Suppressor macrophage treated with lipopolysaccharide for 4 hours (primary cell): ENCODE measurements at places on chromosomes 6 and 20.

- no peak for DNase-seq
These were observed 2.2 kb downstream of the SNTA1 start for GRCh38 chr20:33441142-33441955.

- no peak for DNase-seq
These were observed 67.2 kb downstream of the CEBPB start for GRCh38 chr20:50257860-50258259.

DNA sequence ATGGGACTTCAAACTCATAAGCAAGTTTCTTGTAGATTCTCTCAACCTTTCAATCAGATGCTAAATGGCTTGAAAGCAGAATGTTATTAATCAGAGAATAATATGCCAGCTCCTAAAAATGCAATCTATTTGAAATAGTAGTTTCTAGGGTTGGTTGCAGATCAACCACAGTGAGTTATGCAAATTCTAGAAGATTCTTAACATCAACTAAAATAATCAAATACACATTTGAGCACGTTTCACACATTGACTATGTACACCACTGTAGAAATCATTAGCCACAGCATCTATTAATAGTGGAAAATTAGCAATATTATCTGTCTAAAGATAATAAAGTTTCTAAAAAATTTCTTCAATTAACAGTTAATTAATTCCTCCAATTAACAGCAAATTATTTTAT, 141.9 kb upstream of the GJE1 start:
- no peak for DNase-seq

- DNase-seq, result peak; percentile 68
These were observed 697.4 kb downstream of the PTPRT start for GRCh38 chr20:42492290-42492689.

- no peak for DNase-seq
These were observed 22.3 kb upstream of the PDE10A start for GRCh38 chr6:165685302-165685701.

- peak; percentile 38 for DNase-seq
These were observed 91.4 kb upstream of the RNF217 start for GRCh38 chr6:124870611-124871459.

GRCh38 chr20:2756056-2756611, 44.3 kb downstream of the CPXM1 start:
- DNase-seq, result peak; percentile 48

DNA sequence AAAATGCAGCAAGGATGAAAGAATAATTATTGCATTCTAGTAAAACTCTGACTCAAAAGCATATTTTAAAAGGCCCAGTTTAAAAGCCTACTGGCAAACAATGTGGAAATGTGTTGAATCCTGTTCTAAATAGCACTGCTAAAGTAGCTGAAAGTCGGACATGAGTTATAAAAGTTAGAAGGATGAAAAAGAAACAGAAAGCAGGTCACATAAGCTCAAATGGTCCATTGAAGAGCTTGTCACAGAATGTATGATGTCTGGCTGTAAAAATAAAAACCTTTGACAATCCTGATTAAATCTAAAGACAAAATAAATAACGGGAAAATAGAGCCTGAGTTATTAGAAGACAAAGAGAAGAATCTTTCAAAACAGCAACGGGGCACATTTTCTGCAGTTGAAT, 218.6 kb upstream of the UFL1 start:
- no peak for DNase-seq

DNA sequence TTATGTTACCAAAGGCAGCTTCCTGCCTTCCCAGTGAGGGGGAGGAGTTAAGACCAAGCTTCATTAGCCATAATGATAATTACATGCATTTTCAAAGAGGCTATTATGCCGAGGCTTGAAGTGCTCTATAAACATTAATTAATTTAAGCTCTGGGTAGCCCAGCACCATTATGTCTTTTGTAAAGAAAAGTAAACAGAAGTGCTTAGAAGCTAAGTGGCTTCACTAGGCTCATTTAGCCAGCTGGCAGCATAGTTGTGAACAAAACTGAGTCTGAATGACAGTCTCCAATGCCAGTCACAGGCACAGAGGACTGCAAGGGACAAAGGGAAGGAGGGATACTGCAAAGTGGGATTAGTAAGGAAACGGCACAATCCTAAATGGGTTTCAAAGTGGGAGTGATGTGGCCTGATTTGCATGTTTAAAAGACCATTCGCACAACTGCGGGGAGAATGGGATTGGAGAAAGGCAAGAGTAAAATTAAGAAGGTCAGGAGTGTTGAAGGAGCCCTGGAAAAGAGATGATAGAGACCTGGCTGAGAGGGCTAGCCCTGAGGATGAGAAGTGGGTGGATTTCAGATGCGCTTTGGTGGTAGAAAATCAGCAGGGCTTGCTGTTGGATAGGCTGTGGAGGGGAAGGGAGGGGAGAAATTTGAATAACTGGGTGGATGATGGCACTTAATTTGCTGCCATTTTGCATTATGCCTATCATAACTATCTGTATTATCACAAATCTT, 20.1 kb upstream of the ISM1 start:
- no peak for DNase-seq

DNA sequence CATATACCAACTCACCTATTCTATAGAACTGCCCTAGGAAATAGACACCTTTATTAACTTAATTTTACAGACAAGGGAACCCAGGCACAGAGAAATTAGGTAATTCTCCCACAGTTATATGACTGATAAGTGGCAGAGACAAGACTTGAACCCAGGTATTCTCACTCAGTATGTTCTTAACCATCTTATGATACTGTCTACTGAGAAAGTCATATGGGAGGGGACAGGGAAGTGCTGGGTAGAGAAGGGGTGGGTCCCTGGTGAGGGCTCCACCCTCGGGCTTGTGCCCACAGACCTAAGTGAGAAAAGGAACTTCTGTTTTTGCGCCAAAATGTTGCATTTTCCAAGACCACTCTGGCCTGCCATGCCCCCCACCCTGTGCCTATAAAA, 123.5 kb downstream of the RNF144B start:
- no peak for DNase-seq

GRCh38 chr20:62914436-62914835, 11.9 kb downstream of the DIDO1 start:
- DNase-seq, result no peak

- DNase-seq, result peak; percentile 2
These were observed 401.0 kb downstream of the PAX1 start for GRCh38 chr20:22106308-22106938.

- DNase-seq, result no peak
These were observed 52.7 kb downstream of the TOP1 start for GRCh38 chr20:41081276-41081814.

GRCh38 chr6:18053555-18054445, 66.4 kb upstream of the KIF13A start:
- DNase-seq, result peak; percentile 31

- peak; percentile 46 for DNase-seq
These were observed 44.9 kb downstream of the TPD52L1 start for GRCh38 chr6:125198398-125198937.

DNA sequence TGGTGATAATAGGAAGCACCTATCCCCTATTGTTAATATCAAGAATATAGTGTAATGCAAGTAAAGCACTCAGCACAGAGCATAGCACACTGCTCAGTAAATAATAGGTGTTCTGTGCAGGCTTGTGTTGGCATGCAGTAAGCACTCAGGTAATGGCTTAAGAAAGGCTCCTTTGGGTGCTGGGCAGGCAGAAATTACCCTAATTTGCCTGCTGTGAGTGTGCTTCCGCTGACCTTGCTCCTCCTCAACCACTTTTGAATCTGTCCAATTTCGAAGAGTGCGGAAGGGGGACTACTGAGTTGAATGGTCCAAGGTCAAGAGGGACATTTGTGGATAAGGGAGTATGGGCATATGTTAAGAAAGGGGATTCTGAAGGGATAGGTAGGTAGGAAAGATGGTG, 15.4 kb downstream of the SRSF3 start:
- no peak for DNase-seq
